ENCODE measurements at places on chromosomes 2 and 18.

- DNase-seq, result no peak
These were observed 4.6 kb upstream of the ADD2 start for GRCh38 chr2:70772486-70773155.

- DNase-seq, result no peak
These were observed 3.1 kb downstream of the NEU2 start for GRCh38 chr2:233035426-233036161.

DNA sequence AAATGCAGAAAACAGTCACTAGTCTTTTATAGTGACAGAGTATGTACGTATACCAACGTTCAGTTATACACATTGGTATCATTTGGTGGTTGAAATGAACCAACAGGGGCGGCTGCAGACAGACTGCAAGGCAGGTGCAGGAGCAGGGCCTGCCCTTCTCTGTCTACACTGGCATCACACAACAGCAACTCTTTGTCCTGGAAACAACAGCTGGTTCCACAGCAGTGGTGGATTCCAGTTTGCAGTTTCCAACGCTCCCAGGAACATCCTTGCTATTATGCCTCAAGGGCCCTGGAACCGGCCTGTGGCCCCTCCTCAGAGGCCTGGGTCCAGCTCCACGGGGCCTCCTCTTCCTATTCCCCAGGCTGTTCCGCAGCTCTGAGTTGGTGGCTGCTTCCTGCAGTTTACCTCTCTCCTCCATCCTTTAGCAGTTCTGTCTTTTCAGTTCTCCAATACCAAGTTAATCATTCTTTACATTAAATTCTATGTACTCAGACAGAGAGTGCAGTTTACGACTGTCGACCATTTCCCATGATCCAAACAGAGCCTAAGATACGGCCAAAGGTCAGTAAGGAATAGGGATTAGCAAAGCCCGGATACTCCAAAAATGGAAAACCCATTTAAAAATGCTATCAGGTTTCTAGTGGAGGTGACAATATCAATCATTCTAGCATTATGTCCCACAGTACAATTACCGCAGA, 87.8 kb downstream of the NOL10 start:
- DNase-seq, result no peak

DNA sequence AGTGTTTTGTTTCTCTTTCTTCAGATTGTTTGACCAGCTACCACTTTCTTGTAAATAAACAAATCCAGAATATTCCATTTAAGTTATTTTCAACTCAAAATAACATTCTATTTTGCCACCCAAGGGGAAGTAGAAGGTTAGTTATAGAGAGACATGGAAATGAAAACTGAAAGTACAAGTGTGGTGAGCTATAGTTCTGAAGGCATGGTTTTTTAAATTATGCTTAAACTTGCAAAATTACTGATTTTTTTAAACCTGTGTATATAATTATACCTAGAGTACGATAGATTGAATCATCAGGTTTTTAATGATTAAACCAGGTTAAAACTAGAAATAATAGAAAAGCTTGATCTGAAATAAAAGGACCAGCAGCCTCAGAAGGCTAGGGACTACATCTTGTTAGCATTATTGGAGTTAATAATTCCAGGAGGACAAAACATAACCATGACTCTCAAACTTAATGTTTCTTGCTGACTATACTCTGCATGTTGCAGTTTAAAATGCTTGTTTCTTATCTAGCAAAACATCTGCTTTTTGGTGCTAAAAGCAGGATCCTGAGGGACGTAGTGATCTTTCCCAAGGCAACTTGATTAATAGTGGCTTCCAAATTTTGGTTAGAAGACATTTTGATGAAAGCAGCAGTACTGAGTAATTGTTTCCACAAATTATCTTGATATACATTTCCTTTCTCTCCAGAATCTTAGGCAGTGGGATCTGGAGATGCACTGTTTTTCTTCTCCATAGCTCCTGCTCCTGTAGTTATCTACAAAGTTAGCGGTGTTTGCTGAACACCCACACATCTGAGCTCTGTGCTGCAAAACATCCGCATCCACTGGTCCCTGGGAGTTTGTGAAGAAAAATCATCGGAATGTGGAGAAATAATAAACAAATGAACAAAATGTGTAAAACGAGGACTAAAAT, 327.2 kb upstream of the PKDCC start:
- no peak for DNase-seq

- no peak for DNase-seq
These were observed 35.6 kb upstream of the ZSWIM2 start for GRCh38 chr2:186884587-186884986.

GRCh38 chr2:108189316-108189715, 50.5 kb upstream of the SULT1C3 start:
- DNase-seq, result no peak

DNA sequence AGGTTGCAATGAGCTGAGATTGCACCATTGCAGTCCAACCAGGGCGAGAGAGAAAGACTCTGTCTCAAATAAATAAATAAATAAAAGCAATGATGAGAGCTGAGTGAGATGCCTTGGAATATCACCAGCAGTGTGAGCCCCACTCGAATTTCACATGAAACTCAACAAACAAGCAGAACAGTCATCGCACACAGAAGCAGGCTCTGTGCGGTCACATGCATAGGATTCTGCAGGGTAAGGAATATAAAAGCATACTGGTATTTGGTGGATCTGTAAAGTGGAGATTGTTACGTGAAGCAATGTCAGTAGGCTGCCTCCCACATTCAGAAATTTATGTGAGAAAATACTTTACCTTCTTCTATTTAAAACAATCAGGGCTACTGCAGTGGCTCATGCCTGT, 18.0 kb upstream of the AP1S3 start:
- DNase-seq, result no peak

DNA sequence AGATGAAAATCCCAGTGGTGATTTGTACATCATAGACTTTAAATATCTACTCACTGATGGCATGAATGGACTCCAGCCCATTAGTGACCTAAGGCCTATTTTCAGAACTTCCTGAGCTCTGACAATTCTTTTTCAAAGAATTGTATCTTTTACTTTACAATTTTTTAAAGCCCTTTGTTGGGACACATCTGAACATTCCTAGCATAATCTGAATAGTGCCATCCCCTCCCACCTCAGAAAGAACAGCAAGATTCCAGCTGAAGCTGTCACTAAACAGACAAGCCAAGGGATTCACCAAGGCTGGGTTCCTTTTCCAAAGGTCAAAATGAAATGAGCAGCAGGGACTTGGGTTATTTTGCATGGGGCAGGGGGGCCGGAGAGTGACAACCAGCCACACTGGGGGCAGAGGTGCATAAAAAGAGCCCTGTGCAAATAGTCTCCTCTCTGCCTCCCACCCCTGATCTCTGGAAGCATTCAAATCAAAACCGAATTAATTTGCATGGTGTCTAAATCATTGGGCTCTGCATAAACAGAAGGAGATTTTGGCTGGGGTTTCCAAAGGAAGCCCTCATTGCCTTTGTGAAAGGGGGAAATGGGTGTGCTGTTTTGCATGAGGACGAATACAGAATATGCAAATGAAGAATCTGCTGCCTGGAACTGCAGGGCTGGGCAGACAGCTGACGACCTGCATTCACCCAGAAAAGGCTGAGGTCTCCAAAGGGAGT, 17.2 kb downstream of the EPHA4 start:
- no peak for DNase-seq

DNA sequence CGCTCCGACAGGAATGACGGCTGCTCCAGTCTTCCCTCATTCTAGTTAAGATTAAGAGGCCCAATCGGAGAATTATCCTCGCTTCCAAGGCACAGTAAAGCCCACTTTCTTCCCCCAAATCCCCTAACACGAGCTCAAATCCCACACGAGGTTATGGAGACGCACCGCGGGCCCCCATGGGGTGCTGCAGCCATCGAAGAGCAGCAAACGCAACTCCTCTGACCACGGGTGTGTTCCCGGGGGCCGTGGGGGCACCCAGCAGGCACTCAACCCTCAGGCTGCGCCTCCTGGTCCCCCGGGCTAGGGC, 446 bp downstream of the COPS9 start:
- no peak for DNase-seq

GRCh38 chr2:42105330-42106256, 57.8 kb downstream of the PKDCC start:
- DNase-seq, result no peak

DNA sequence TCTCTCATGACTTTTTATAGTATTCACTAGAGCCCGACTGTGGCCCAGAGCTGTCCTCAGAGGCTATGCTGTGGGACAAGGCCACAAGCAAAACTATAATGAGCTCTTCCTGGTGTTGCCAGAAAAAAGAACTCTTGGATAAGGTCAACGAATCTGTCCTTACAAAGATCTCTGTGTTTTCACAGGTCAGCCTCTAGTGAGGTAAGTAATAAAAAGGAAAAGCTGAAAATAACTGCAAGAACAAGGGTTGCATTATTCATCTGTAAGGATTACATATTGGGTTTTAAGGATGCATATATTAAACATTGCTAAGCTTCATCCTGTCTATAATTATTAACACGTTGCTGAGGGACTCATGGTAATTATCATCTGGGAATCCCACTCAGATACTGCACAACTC, 62.8 kb upstream of the ATL2 start:
- DNase-seq, result no peak

GRCh38 chr2:127523269-127523939, 2.9 kb downstream of the IWS1 start:
- DNase-seq, result no peak

DNA sequence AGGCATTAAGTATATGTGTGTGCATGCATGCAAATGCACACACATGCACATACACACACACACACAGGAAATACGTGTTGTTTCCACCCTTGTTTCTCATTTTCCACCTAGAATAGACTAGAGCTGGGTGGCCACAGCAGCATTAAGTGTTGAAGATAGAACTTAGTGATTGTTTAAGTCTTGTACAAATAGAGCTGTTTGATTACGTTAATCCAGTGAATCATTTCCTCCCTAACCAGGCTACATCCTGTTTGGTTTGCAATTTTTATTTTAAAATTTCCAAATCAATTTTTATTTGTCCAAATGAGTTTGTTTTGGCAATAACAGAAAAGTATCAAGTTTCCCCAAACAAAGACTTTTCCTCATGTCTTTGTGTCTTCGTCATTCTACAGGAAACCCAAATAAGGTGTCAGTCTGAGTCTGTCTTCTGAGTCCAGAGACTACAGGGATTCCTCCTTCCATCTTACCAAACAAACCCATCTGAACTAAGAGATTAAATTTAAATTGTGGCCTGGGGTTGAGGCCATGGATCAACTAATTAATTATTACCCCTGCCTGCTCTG, 74.6 kb upstream of the GALNT5 start:
- no peak for DNase-seq

DNA sequence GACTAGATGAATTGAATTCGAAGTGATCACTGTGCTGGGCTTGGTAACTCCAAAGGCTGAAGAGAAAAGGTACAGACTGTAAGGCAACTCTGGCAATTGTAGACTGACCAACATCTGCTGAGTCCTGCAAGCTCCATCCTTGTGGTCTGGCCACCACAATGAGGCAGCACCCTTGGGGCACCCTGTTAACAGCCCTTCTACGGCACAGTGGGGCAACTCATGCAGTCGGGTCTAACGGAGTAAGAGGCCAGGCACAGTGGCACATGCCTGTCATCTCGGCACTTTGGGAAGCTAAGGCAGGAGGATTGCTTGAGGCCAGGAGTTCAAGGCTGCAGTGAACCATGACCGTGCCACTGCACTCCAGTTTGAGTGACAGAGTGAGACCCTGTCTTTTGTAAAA, 126.8 kb downstream of the ZAP70 start:
- DNase-seq, result no peak

GRCh38 chr2:60958800-60959199, 58.7 kb upstream of the PEX13 start:
- no peak for DNase-seq

DNA sequence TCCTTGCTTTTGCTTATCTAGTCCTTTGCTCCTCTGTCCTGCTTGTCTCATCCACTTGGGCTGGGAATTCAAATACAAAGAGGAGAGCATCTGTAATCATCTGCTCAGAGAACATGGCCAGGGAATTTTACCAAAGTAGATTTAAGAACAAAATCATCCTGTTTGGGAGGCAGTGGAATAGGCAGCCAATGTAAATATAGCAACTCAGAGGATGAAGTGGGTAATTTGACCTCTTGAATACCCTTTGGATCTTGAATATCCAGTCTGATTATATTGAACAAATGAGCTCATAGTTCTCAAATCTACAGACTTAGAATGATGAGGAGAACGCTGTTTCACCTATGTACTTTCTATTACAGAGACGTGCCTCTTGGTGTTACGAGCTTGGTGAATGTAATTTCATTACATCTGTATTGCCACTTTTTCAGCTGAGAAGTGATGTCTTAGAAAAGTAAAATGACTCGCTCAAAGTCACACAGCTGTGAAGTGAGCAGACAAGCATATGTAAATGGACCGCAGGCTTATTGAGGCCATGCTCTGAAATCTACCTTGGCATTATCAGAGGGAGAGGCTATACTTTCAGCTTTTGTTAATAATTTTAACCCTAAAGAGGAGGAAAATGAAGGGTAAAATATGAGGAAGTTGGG, 266.3 kb downstream of the MTX2 start:
- DNase-seq, result no peak

GRCh38 chr18:63907664-63908063, at the start of gene SERPINB10:
TSS of gene SERPINB10 (plus strand) at chr18:63907958. CDS start at chr18:63915511, 7,553 bp downstream.
- no peak for DNase-seq
